ENCODE measurements at places on chromosomes 5 and 9. TPM values are rescaled to one million over a fixed set of nuclear protein-coding genes. Genes with fewer than 3 reads are reported as not detected.
A peak's percentile ranks its signal among the peaks of the same experiment; 100 is the strongest.

GRCh38 chr9:126330536-126330935 is 3.9 kb downstream of the MVB12B start:
- DNase-seq = no peak

- DNase-seq = peak; percentile 60
Observed at GRCh38 chr9:124894741-124895170, 32.8 kb downstream of the ARPC5L start.

- no peak for DNase-seq
Observed at GRCh38 chr5:167709625-167710024, 581.8 kb upstream of the WWC1 start.

- DNase-seq = no peak
Observed at GRCh38 chr9:95580812-95581761, 64.3 kb upstream of the PTCH1 start.

DNA sequence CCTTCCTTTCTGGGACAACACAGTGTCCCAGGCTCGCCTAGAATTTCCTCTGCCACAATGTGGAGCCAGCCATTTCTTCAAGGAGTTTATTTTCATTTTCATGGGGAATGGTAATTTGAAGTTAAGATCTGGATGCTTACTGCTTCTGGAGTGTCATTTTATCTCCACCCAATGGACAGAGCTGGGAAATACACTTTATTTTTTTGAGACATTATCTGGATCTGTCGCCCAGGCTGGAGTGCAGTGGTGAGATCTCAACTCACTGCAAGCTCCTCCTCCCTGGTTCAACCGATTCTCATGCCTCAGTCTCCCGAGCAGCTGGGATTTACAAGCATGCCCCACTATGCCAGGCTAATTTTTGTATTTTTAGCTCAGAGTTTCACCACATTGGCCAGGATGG is 12.7 kb upstream of the THG1L start:
- no peak for DNase-seq

DNA sequence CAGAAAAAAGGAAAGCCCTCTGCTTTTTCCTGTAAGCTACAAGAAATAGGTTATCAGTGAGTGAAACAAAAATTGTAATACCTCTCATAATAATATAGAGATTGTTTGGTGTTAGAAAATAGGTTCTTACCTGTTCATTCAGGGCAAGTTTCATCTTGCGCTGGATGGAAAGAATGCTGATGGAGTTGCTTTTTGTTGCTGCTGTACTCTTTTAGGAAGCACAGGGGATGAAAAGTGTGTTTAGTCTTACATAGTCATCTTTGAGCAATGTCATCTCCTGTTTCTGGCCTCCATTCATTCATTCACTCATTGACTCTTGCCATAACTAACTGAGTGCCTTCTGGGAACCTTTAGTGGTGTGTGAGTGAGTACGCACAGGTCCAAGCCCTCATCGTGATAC is 6.4 kb downstream of the ENTREP1 start:
- DNase-seq = no peak

GRCh38 chr5:167796672-167797071 is 494.8 kb upstream of the WWC1 start:
- DNase-seq = no peak

- no peak for DNase-seq
Observed at GRCh38 chr9:130835441-130836298, 616 bp downstream of the ABL1 start.

DNA sequence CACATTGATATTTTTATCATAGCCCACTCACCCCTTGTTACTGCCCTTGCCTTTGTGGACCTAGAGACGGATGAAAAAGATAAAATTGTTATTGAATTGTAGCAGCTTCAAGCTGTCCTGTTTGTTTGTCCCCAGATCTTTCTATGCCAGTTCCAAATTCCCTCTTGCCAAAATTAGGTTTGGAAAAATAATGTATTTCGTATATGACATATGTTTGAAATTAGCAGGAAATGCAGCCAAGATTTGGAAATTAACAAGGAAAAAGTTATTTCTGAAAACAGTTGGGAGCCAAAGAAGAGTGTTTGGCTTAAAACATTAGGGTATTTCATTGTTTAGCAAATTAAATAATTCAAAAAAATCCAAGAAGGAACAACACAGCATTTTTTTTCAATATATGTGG is 33.5 kb downstream of the SPATA31D1 start:
- DNase-seq = no peak

GRCh38 chr5:153900703-153901395 is 137.9 kb downstream of the FAM114A2 start:
- DNase-seq = no peak

The SLC45A2 gene
- total RNA-seq = not detected

The ACTBL2 gene
- total RNA-seq = not detected

The CCL27 gene
- 0.28 TPM for total RNA-seq

The OR1Q1 gene
- total RNA-seq = not detected

The PCDHB4 gene
- 1.6 TPM for total RNA-seq
